ENCODE measurements at places on chromosomes 2 and 18.

DNA sequence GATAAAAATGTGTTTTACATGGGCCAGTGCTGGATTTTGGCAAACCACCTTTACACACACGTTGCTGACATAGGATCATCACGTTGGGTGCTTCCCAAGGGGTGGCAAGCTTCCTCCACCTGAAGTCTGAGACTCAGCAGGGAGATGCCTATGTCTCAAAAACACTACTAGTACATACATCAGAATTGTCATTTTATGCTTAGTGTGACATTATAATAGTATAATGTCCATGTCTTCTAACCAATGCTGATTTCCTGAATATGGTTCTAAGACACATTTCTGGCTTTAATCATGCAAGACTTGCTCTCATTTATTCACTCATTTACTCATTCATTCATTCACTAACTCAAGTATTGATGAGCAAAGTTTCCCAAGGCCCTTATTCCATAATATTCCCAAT is 322.3 kb downstream of the LNPK start:
- no peak for DNase-seq

DNA sequence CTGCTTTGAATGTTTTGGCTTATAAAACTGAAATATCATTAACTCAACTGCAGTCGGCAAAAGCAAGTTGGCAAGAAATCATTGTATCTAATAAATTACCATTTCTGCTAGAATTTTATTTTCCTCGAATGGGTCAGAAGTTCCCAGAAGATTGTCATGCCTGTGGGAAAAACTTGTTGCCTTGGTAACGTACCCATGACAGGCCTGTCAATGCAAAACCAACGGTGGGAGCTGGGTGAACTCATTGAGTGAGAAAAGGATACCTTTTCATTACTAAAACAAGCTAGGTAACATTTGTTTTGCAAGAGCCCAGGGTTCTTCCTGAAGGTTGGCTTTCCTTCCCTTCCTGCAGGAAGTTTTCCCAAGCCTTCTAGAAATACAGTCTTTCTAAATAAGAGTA is 9.5 kb downstream of the PLB1 start:
- DNase-seq = no peak

GRCh38 chr2:20153131-20153851 is 71.6 kb downstream of the SDC1 start:
- DNase-seq = no peak

- no peak for DNase-seq
Observed at GRCh38 chr2:224062481-224063297, 23.6 kb upstream of the SERPINE2 start.

- no peak for DNase-seq
Observed at GRCh38 chr2:9644603-9645002, 13.8 kb upstream of the YWHAQ start.

GRCh38 chr2:188523919-188524318 is 232.2 kb downstream of the GULP1 start:
- DNase-seq = no peak

GRCh38 chr2:217366966-217367365 is 507.1 kb upstream of the TNP1 start:
- no peak for DNase-seq

DNA sequence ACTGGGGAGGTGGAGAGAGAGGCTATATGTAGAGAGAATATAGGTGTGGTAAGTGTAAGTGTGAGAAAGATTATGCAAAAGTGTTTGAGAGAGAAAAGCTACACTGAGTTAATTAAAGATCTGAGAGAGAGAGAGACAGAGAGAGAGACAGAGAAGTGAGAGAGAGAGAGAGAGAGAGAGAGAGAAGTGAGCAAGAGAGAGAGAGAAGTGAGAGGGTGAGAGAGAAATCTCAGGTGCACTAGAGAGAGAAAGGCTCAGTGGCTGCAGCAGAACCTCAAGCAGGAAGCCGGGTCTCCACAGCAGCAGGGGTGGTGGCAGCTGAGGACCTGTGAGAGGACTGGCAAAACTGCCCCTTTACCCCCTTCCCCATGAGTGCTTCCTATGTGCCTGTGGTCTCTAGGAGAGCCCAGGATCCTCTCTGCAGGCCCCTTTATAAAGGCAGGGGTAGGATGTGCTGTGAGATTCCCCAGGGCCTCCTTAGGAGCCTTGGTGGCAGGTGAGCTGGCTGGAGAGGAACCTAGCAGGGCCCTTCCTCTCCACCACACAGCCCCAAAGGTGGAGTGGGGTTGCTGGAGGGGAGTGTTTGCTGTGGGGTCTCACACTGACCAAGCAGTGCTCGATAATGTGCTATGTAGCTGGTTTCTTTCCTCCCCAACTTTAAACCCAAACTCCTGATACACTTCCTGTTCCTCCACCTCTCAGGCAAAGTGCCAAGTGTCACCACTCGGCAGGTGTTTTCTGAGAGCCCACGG is 52.6 kb downstream of the SLC4A5 start:
- no peak for DNase-seq

DNA sequence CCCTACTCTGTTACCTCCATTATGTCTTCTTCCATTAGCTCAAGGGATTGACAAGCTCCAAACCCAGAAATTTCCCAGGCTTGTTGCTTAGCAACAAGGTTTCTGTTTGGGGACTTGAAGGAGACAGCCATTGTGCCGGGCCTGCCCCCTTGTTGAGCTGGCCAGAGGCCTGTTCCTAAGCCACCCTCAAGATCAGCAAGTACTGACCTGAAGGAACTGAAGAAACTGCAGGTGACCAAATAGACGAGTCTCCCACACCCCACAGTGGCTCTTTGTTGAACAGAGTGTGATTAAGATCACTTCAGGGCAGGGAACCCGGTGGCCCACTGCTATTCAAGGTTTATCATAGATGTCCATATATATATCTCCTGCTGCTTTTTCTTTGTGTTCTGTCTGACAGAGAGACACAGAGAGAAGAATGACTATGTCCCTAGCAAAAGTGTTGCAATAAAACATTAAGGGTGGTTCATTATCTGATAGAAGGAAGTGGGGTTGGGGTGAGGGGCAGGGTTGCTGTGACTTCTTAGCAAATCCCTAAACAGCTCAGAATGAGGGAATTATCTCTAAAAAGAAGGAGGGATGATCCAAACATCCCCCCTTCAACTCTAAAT is 69.2 kb downstream of the RNF144A start:
- DNase-seq = no peak

DNA sequence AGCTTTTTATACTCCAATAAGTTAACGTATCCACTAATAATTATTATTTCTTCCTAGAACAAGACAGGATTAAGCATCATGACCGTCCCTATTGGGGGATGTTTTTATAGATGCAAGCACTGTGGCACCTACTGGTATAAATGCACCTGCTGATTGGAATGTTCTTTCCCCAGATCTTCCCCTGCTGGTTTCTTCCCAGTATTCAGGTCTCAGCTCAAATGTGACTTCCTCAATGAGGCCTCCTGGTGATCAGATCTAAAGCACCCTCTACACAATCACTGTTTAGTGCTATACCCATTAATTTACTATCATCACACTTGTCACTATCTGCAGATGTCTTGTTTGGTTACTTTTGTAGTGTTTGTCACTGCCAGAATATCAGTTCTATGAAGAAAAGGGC is 3.9 kb upstream of the TYMS start:
- DNase-seq = no peak

DNA sequence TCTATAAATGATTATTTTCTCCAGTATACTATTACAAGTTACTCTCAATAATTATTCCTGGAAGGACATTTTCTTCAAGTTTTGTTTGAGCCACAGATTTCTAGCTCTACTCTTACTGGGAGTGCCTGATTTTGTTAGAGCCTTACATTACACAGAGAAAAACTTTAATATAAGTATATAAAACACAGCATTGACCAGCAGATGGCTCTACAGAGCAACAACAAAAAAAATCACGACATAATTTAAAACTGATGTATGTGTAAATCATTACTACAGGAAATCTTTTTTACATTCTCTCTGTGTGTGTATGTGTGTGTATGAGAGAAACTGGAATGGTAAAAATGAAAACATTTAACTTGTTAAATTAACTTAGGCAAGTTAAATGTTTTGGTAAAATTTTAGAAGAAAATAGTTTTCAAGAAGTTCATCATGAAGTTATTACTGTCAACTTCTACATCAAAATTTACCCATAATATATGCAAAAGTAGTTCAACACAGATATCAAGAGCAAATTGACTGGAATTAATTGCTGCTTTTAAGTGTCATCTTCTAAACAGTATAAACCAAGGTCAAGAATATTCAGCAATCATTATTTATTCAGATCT is 103.3 kb downstream of the MDH1 start:
- peak; percentile 25 for DNase-seq

GRCh38 chr2:16908656-16909055 is 243.0 kb upstream of the CYRIA start:
- DNase-seq = no peak

- DNase-seq = peak; percentile 50
Observed at GRCh38 chr2:109637749-109638570, 23.8 kb downstream of the SOWAHC start.

DNA sequence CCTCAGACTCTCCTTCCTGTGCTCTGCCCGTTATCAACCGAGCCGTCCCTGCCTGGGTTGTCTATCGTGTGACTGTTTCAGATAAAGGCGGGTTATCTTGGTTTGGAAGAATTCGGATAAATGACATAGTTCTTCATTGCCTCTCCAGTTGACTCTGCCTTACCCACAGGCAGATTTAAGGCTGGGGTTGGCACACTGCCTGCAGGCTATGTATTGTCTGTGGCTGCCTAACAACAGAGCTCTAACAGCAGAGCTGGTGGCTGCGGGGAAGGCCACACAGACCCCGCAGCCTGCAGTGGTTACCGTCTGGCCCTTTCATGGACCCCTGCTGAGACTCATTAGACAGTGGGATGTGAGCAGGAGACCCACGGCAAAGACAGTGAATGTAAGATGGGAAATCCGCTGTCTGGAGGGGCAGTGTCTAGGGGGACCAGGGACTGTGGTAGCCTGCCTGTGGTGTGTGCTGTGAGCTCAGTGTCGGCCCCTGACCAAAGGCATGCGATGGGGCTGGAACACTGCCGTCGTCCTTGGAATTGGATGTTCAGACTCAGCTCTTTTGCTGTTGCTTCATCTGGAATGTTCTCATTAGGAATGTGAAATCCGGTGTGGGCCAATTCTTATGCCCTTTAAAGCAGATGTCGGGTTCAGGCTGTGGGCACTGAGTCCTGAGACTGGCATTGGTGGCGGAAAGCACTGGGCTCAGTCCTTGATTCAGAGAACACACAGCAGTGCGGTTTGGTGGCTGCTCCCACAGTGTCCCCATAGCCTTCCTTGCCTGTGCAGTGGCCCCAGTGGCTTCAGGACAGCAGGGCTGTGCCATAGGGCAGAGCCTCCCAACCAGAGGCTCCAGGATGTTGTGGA is 44.5 kb downstream of the SH3RF3 start:
- no peak for DNase-seq

DNA sequence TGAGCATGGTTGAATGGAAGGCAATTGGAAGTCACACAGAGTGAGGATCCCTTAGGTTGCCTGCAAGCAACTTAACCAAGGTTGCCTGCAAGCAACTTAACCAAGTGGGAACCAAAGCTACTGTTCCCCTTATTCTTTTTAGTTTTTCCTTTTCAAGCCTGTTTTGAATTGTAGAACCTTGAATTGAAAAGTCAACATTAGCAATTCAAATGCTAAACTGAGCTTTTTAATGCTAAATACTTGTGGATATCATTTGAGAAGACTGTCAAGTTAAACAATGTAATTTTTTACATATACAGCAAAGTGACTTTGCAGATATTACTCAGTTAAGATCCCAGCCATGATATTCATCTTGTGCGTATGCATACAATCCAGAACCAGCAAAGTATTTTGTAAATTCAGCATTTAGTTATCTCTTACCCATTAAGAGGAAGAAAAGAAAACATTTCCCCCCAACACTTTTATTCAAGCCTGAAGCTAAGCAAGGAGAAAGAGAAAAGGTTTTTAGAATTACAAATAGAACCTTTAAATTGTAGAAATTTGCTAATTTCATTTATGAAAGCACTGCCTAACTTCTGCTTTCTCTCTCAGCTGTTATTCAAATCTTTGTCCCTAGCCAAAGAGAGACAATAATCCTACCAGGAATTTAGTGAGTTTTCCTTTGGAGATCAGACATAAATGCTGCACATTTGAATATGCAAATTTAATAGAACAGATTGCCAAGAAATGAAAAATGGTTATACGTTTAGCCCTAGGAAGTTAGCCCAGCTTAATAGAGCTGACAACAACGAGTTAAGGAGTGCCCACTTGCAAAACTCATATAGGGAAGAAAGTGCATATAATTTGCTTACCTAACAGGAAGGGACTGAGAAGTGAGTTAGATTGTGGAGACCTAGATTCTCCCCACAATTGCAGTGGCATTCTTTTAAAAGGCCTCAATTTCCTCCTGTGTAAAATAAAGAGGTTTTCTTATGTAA is 643.2 kb upstream of the PIK3C3 start:
- no peak for DNase-seq

GRCh38 chr2:118190474-118190873 is 102.2 kb downstream of the INSIG2 start:
- DNase-seq = no peak

DNA sequence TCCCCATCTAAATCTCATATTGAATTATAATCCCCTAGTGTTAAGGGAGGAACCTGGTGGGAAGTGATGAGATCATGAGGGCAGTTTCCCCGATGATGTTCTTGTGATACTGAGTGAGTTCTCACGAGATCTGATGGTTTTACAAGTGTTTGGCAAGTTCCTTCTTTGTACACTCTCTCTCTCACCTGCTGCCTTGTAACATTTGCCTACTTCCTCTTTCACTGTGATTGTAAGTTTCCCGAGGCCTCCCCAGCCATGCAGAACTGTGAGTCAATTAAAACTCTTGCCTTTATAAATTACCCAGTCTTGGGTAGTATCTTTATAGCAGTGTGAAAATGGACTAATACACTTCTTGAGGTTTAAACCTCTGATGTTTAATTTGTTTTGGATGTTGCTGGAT is 177.5 kb downstream of the CD8B2 start:
- DNase-seq = no peak

- DNase-seq = no peak
Observed at GRCh38 chr18:79806976-79807841, 9.5 kb downstream of the KCNG2 start.

DNA sequence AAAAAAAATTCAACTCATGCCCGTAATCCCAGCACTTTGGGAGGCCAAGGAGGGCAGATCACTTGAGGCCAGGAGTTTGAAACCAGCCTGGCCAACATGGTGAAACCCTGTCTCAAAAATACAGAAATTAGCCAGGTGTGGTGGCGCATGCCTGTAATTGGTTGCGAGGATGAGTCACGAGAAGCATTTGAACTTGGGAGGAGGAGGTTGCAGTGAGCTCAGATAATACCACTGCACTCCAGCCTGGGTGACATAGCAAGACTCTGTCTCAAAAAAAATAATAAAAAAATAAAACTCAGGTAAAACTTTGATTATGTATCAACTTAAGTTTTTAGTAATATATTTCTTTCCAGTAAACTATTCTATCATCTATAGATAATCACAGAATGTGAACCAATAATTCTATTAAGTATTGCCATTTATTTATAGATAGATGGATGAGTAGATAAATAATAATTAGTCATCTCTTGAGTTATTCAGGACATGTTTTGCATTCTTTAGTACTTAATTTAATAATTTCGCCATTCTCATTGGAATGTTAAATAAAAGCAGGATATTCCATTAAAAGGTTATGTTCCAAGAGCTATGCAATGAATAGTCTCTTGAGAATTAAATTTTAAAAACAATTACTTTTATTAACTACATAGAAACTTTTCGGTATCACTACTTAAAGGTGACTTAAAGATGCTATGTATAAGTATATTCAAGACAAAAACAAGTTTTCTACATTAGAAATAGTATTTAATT is 48.7 kb downstream of the WDPCP start:
- no peak for DNase-seq
